Endodermal cell (in vitro differentiated cells): ENCODE measurements at places on chromosomes 3 and 15. TPM values are rescaled to one million over a fixed set of nuclear protein-coding genes. Genes with fewer than 3 reads are reported as not detected.

- no peak for DNase-seq
Measured at GRCh38 chr3:115633467-115633866, 10.2 kb downstream of the GAP43 start.

DNA sequence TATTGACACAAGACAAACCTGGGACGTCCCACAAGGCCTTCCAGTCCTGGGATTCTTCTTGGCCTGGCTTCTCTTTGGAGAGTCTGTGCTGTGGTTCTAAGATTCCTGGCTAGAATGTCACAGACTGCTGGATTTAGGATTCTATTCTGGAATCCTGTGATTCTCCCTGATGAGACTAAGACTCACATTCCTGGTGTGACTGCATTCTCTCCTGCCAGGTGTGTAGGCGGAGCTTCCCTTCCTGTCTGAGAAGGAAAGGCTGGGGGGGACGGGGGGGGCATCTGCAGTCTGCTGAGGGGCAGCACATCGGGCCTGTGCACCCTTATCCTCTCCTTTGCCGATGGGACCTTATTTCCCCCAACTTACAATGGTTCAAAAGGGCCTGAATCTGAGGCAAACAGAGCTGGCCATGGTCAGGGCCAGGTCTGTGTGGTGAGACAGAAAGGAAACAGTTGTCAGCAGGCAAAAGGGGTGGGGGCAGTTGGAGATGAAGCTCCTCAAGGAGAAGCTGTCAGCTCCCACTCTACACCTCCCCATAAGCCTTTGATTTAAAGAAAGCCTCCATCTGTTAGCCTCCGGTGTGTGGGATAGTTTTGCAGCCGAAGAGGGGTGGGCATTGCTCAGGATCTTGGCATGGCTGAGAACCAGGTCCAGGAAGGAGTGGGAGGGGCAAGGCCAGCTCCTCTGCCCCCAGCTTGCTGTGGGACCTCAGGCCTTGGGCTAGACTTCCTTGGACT, 30.9 kb downstream of the VIPR1 start:
- peak; percentile 73 for DNase-seq

DNA sequence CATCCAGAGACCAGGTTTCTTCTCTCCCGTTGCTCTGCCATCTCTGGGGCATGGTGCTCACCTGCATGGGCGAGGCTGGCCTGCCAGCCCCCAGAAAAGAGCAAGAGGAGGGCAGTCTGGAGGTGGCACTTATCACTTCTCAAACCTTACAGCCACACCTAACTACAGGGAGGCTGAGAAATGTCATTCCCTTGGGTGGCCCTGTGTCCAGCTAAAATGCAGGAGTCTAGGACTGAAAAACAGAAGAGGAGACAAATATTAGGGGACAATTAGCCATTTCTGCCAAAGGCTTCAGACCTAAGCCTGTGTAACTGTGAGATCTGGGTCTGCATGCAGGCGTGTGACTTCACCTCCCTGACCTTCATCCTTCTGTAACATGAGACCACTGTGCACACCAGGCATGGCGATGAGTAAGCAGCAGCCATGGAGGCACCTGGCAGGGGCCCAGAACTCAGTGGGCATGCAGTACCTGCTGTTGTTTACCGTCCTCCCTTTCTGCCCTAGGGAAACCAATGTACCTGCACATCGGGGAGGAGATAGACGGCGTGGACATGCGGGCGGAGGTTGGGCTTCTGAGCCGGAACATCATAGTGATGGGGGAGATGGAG, 83.4 kb downstream of the MESD start:
- DNase-seq = no peak

DNA sequence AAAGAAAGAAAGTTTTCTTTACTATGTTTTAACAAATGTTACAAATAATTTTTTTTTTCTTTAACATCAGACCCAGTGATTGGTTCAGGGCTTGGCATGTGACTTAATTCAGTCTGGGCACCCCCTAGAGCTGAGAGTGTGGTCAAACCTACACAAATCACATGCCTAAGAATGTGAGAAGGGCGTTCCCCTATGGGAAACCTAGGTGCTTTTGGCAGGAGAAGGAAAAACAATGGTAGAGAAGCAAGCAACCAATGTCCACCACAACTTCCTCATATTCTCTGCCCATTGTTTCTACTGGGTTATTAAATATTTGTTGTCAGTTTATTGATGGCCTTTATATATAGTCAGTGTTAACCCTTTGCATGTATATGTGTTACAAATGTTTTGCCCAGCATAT, 21.4 kb upstream of the PIAS1 start:
- DNase-seq = no peak

- DNase-seq = no peak
Measured at GRCh38 chr3:112799946-112800345, 46.7 kb downstream of the CD200R1L start.

DNA sequence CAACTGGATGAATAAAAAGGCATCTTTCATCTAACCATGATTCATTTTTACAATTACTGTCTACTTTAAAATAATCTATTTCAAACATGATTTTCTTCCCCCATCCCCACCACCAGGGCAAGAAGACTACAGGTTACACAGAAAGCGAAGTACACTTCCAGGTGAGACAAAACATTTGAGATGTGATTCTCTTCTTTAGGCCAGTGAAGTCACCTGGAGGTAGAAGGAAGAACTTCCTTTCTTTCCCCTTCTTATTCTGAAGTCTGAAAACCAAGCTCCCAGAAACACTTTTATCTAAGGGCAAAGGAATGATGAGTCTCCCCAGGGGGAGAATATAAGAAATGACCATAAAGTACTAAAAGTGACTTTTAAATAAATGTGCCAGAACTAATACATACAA, 36.7 kb downstream of the SHQ1 start:
- no peak for DNase-seq

- DNase-seq = peak; percentile 79
Measured at GRCh38 chr3:161420746-161421145, 49.4 kb upstream of the SPTSSB start.

DNA sequence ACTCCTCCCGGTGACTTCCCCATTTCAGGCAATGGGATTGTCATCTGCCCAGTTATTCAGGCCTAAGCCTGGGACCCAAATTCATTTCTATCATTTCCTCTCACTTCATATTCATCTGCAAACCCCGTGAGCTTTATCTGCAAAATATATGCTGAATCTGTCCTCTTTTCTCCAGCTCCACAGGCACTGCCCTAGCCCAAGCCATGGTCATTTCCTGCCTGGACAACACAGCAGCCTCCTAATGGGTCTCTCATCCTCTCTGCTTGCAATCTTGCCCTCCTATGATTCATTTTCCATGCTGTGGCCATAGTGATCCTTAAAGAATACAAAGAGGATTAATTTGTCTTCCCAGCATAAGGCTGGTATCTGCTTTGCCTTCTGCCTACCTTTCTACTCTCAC, 6.1 kb downstream of the RBP2 start:
- no peak for DNase-seq

GRCh38 chr3:55480911-55481743, 6.0 kb downstream of the WNT5A start:
- DNase-seq = peak; percentile 69

GRCh38 chr3:196920733-196921132, 21.6 kb downstream of the NCBP2 start:
- DNase-seq = no peak

GRCh38 chr3:142889212-142890014, 530 bp upstream of the PCOLCE2 start:
- DNase-seq = no peak

DNA sequence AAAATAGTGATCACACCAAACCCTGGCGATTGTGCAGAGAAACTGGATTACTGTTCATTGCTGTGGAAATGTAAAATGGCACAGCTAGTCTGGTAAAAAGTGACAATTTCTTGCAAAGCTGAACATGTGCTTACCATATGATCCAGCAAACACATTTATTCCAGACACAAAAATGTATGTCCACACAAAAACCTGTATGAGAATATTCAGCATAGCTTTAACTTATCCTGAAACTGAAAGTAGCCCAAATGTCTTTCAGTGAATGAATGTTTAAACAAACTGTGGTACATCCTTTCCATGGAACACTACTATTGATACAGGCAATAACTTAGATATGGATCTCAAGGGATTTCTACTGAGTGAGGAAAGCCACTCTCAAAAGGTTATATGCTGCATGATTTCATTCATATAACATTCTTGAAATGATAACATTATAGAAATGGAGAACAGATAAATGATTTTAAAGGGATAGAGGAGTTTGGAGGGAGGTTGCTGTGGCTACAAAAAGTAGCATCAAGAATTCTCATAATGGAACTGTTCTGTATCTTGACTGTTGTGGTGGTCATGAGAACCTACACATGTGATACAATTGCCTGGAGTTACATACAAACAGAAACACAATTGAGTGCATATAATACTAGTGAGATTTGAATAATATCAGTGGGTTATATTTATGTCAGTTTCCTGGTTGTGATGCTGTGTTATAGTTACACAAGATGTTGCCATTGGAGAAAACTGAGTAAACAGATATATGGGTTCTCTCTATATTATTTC, 70.7 kb upstream of the DPH6 start:
- no peak for DNase-seq

GRCh38 chr3:4982773-4983738, 3.8 kb downstream of the BHLHE40 start:
- DNase-seq = peak; percentile 60

DNA sequence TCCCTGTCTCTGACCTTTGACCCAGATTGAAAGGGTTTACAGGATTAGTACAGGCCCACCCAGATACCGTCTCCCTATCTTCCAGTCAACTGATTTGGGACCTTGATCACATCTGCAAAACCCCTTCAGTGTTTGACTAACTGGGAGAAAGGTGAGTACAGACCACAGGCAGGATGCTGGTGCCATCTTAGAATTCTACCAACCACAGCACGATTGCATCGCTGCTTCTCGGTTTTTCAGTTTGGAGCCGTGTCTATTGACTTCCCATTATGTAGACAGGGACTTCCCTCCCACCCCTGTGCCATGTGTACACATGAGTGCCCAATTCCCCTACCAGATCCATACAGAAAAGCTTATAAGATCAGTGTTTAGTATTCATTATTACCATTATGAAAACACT, 6.6 kb upstream of the KLF13 start:
- no peak for DNase-seq

- no peak for DNase-seq
Measured at GRCh38 chr3:120550546-120550945, 45.6 kb upstream of the NDUFB4 start.

GRCh38 chr15:51629612-51630011, 7.0 kb upstream of the DMXL2 start:
- no peak for DNase-seq

DNA sequence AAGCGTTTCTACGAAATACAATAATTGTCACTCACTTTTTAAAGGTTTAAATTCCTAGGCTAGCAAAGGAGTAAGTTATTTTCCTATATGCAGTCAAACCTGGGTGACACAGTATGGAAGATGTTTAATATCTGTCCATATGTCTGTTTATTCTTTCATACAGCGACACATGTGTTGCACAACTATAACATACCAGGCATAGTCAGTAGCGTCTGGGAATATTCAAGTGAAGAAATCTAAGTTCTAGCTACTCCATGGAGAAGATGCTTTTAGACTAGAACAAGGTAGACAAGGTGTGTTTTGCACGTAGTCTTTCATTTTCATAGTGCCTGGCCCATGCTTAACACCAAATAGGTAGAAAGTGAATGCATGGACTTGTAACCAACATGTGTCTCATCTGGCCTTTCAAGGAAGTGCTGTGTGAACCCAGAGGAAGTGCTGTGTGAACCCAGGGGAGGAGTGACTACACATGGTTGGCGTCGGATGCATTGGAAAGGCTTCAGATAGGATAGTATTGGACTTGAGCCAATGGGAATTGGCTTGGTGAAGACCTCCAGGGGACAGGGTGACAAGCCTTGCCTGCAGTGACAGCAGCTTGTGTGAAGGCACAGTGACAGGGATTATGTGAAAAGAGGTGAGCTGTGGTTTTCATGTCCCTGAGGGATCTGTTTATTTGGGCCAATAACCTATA, 267.0 kb downstream of the PTPRG start:
- DNase-seq = no peak

GRCh38 chr15:45117308-45118130, 3.4 kb downstream of the DUOXA2 start:
- no peak for DNase-seq

- DNase-seq = no peak
Measured at GRCh38 chr3:96083610-96084009, 730.8 kb upstream of the EPHA6 start.

DNA sequence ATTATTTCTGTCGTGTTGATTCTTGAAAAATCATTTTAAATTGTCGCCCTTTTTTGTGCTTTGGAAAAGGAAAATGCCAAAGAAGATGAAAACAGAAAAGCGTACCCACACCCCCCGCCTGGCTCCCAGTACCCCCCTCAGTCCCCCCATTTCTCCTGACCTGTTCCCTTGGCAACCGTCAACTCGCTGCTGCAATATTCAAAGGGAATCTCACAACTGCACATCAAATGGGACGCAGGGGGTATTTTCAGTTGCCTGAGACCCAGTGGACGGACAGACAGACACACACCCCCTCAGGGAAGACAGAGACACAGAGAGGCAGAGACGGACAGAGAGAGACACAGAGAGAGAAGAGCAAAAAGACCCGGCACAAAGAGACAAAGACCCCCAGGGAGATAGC, 83.5 kb upstream of the PRR20G start:
- DNase-seq = peak; percentile 23

GRCh38 chr15:68386587-68387288, 45.2 kb downstream of the ITGA11 start:
- no peak for DNase-seq

GRCh38 chr3:171790898-171791691, 19.2 kb downstream of the PLD1 start:
- no peak for DNase-seq

DNA sequence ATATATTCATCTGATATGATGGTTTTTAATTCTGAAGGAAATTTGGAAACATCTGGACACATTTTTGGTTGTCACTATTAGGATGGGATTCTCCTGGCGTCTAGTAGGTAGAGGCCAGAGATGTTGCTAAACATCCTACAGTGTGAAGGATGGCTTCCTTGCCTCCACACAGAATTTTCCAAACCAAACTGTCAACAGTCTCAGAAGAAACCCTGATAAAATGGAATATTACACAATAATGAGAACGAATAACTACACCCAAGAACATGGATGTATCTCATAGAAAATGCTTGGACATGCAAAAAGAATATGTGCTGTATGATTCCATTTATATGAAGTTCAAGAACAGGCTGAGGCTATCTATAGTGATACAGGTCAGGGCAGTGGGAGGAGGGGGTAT, 79.8 kb upstream of the PSMD6 start:
- DNase-seq = no peak

VPS8 gene
- total RNA-seq = 40.0 and 49.7 TPM in 2 replicates

LYSMD2 gene
- total RNA-seq = 0.32 to 0.80 TPM (median 0.40 TPM) in 3 replicates

RLBP1 gene
- total RNA-seq = not detected in 2 replicates

FES gene
- total RNA-seq = 19.8 to 25.9 TPM (median 23.0 TPM) in 3 replicates

LRRC2 gene
- 10.2 and 10.4 TPM in 2 replicates for total RNA-seq

BCHE gene
- 0.40 to 1.0 TPM (median 0.69 TPM) in 3 replicates for total RNA-seq

ILDR1 gene
- total RNA-seq = 2.0 and 2.3 TPM in 2 replicates

CCDC39 gene
- total RNA-seq = 0.20 and 0.25 TPM in 2 replicates

PLSCR5 gene
- not detected in 2 replicates for total RNA-seq

ATP13A4 gene
- 0.95 to 1.3 TPM in 2 of 3 replicates, not detected in the other for total RNA-seq

LRRK1 gene
- total RNA-seq = 2.1 to 4.2 TPM (median 2.7 TPM) in 3 replicates

SCN11A gene
- total RNA-seq = 0.35 to 0.40 TPM (median 0.36 TPM) in 3 replicates
